ENCODE measurements at places on chromosomes 6 and 20.

DNA sequence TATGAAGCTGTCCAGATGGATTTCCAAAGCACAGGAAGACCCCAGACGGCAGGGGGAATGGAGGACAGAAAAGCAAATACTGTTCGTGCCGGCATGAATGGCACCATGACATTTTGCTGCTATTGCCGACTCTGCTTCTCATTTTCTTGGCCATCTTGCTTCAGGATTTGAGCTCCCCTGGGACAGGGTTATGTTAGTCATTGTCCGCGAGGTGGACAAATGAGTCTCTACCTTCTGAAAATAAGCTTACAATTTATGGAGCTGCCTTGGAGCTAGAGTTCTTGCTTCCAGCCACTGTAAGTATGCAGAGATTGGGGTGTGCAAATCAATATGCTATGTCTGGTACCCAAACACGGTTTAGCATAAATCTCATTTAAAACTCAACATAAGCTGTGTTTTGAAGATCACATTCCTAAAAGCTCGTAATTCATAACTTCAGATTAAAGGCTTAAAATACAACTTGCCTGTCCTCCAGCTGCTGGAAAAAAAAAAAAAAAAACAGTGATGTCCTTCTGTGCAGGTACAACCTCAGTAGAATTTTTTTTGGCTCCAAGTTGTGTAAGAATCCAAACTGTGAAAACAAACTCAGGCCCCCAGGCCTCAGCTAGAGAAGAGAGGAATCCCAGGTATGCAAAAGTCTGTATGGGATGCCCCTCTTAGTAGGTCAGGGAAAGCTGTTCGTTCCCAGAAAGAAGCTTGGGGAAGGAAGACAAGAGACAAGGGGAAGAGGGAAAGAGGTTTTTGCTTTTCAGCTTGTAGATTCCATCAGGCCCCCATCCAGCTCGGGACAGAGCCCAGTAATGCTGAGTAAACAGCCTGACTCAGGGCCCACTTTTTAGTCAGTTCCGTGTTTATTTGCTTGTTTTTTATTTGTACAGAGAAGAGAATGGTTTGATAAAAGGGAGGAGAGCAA, 184.2 kb upstream of the FOXA2 start:
- no peak for DNase-seq

- no peak for DNase-seq
Observed at GRCh38 chr6:127301199-127301700, 34.6 kb downstream of the RNF146 start.

DNA sequence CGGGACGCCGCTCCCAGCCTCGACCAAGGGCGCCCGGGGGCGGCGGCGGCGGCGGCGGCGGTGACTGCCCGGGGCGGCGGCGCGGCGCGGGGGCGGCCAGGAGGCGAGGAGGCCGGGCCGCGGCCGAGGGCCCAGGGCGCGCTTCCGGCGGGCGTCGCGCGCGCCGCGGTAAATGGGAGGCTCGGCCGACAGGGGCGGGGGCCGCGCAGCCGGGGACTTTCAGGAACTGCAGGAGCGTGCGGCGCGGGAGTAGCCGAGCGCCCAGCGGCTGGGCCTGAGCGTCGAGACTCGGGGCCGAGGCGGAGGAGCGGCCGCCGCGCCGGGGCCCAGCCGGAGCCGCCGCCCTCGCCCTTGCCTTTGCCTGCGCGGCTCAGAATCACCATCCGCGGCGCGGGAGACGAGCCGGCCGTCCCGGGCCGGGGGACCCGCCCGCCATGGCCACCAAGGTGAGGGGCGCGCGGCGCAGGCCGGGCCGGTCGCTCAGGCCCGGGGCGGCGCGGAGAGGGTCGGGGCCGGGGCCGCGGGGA, at the start of gene SNX9:
SNX9 (plus strand) TSS at position 246 of the 527 bp plus-strand sequence; CDS start at position 435, 189 bp downstream.
- peak; percentile 55 for DNase-seq

DNA sequence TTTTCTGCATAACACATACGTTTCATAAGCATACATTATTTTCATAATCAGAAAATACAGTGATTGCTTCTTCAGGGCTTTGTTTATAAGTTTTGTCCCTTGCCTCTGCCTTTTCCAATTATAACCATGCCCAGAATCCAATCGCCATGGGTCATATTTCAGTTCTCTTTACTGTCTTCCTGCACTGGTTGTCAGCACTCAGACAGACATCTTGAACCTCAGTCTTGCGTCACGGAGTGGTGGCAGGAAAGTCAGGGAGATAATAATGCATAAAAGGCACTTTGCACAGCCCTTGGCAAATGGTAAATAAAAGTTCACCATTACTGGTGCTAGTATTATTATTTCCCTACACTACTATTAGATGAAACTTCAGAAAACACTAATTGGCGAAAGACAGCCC, 7.2 kb downstream of the KIF16B start:
- DNase-seq = no peak

- no peak for DNase-seq
Observed at GRCh38 chr6:161536224-161536630, 262.4 kb upstream of the AGPAT4 start.

- no peak for DNase-seq
Observed at GRCh38 chr20:19668418-19668817, 89.6 kb upstream of the RIN2 start.

GRCh38 chr6:165580136-165580535, 82.9 kb downstream of the PDE10A start:
- DNase-seq = no peak

DNA sequence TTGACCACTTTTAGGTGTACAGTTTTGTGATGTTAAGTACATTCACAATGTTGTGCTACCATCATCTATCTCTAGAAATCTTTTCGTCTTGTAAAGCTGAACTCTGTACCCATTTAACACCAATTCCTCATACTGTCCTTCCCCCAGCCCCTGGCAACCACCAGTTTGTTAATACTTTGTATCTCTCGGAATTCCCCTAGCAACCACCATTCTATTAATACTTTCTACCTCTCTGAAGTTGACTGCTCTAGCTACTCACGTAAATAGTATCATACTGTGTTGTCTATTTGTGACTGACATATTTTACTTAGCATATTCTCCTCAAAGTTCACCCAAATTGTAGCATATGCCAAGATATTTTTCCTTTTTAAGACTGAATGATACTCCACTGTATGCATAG, 82.3 kb upstream of the CLDN20 start:
- DNase-seq = no peak

DNA sequence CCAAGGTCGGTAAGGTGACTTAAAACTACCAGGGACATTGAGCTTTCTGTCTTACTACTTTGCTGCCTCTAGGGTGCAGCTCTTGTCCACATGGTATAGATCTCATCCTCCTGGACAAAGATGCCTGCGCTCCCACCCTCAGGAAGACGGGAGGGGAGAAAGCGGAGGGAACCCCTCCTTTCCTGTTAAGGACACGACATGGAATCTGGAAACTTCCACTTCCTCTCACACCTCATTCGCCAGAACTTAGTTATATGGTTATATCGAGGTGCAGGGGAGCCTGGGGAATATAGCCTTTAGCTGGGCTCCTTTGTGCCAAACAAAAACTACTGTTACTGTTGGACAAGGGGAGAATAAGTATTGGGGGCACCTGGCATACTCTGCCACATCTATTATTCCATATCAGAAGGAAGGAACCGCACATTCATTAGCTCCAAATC, 224.3 kb upstream of the TSHZ2 start:
- no peak for DNase-seq

DNA sequence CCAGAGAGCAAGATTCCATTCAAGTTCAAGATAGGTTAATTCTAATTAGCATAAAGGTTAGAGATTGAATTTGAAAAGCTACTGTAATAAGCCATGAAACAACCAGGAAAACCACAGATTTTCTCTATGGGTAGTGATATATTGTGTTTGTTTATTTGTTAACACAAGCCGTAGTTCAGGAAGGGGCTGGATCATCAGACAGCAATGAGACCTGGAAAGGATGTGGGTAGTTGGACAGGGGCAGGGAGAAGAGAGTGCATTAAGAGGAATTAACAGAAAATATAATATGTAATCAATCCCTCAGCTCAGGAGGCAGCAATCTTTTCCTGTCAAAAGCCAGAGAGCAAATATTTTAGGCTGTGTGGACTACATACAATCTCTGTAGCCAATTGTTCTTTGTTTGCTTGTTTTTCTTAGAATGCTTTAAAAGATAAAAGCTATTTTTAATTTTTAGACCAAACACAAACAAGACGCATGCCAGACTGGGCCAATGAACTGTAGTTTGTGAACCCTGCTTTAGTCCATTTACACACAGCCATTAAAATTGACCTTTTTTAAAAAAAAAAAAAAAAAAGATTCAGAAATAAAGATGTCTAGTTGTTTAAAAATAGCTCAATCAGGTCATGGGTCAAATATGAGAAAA, 398.7 kb upstream of the MARCKS start:
- DNase-seq = no peak

DNA sequence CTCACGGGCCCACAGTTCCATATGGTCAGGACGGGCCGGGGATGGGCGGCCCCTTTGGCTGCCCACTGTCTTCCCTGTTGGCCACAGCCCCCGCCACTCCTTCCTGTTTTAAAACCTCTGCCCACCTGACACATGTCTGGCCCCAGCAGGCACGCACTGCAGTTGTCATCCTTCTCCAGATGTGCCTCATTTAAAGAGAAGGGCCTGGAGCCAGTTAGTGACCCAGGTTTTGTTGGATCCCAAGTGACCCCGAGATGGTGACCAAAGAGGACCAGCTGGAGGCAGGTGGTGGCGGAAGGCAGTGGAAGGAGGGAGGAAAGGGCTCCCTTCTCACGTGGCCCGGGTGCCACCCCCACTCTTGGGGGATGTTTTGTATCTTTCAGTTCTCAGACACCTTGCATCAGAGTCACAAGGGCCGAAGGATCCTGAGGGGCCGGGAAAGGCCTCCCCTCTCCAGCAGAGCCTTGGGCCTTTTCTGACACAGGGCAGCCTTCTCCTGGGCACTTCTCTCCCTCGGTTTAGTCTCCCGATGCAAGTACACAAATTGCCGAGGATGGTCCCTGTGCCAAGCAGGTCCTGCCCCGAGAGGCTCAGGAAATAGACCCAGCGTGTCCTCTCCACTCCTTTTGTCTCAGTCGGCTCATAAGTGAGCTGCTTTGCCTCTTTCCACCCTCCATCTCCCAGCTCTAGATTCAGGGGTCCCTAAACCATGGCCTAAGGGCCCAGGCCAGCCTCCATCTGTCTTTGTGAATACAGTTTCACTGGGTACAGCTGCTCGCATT, 117.6 kb downstream of the SULF2 start:
- DNase-seq = no peak

DNA sequence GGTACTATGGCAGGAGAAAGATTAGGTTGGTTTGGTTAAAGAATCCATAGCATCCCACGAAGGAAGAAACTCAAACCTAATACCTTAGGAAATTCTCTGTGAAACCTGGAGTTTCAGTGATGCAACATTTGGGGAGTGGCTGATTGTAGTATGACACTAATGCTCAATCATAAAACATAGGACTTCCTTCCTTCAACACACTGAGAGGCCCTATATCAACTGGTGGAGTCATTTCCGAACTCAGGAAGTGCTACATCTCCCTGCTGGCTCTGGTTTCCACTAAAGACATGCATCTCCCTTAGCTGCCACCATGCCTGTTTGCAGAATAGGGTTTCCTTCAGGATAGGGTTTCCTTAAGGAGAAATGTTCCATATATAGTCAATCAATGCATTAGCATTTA, 5.2 kb upstream of the MANEA start:
- no peak for DNase-seq

DNA sequence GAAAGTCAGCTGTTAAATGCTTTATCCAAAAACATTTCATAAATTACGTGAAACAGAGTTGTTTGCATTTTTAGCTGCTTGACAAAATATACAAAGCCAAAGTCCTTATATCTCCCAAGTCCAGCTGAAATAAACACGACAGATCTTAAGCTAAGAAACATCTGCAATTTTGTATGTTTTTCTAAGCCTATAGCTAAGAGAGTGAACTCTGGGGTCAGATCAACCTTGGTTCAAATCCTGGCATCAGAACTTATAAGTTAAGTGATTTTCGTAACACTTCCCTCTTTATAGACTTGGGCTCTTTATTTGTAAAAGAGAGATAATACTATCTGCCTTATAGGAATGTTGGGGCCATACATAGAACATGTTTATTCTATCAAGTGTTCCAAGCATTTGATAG, 176.7 kb downstream of the PTPRK start:
- DNase-seq = no peak

GRCh38 chr20:48538058-48538825, 289.6 kb downstream of the PREX1 start:
- DNase-seq = no peak

DNA sequence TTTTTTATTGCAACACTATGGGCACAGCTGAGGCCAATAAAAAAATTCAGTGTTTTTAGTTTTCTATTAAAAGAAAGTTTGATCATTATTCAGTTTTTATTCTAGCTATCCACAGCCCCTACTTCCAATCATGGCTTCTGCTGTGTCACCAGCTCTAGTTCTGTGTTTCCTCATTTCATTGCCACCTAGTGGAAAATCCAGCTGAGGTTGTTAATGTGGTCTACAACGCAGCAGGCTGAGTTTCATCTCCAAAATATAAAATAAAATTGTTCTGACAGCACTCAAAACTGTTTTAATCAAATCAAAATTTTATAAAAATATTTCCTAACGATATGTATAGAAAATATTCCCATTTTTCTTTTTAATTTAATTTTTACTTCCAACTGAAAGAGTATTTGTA, 13.6 kb downstream of the COL9A1 start:
- DNase-seq = no peak

DNA sequence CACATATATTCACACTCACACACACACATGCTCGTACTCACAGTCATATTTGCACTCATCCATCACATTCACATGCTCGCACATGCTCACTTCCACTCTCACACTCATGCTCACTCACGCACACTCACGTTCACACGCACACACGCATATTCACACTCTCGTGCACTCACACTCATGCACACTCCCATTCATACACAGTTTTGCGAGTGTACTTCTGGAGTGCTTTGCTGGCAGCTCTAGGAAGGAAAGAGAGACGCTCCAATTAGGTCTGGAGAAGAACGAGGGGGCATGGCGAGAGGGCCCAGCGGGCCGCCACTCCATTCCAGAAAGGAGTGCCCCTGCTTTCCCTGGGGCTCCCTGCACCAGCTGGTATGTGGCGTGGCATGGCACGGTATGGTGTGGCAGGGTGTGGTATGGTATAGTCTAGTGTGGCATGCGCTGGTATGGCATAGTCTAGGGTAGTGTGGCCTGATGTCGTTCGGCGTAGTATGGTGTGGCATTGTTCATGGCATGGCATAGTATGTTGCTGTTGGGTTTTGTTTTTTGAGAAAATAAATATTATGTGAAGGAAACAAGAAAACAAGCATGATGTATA, 216.8 kb upstream of the CDYL start:
- no peak for DNase-seq

GRCh38 chr6:139337001-139337400, 37.4 kb downstream of the CITED2 start:
- DNase-seq = no peak

DNA sequence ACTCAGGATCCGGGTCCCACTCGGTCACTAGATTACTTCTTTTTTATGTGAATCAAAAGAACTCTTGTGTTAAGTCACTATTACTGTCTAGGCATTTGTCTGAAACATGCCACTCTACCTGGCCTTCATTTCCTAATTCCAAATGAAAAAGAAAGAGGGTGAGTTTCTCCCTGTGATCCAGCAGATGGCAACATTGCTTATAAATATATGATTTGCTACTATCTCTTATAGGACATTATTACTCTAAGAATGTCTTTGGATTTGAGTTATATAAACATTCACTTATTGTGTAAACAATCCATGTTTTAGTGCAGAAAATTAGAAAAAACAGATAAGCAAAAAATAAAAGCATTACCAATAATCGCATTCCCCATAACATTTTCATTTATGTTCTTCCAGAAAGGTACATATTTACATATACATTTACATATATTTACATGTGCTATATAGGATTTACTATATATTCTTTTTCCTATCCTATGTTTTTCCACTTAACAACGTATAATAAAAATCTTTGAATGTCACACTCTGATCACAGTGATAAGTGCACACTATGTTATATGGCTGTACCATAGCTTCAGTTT, 66.9 kb downstream of the FAXC start:
- no peak for DNase-seq

All from T-helper 1 cell (primary cell).